Stimulated activated CD8-positive, alpha-beta memory T cell treated with anti-CD3 and anti-CD28 coated beads, Interleukin-4, amount 100 ng/mL, for 4 hours (primary cell): ENCODE measurements at places on chromosomes 5 and 9.

GRCh38 chr5:133109655-133110483 lies 58.1 kb downstream of the HSPA4 start:
- no peak for DNase-seq

DNA sequence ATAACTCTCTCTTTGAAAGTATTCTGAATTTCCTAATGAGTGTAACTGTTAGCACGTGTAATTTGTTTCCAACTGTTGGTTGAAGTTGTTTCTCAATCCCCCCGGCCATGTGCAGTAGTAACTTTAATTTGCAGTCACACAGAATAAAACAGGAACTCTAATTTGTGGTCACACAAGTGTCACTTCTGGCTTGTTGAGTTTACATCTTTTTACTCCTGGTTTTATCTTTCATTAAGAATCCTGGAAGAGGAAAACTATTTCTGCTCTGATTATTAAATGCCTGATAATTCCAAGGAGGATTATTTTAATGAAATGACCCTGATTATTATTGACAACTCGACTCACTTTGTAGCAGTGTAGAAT lies 1.2 kb downstream of the SCAMP1 start:
- no peak for DNase-seq

GRCh38 chr5:141633871-141634561 lies 2.6 kb downstream of the HDAC3 start:
- DNase-seq, result no peak

GRCh38 chr5:140220032-140220697 lies 45.2 kb downstream of the CYSTM1 start:
- no peak for DNase-seq

DNA sequence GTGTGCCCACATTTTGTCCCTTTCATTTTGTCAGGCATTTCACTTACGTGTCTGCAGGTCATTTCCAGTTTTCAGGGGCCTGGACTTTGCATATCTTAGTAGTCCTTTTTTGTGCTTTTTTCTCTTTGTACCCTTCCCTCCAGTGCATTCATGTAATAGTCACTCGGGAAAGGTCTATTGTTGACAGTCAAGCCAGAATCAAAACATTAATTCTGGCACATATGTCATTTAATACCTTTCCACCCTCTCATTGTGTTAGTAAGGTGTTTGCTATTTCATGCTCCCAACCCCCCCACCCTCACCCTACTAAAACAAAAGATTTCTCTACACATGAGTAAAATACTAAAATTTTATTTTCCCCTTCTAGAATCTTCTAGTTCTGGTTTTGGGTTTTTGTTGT lies 42.7 kb downstream of the UGCG start:
- no peak for DNase-seq

DNA sequence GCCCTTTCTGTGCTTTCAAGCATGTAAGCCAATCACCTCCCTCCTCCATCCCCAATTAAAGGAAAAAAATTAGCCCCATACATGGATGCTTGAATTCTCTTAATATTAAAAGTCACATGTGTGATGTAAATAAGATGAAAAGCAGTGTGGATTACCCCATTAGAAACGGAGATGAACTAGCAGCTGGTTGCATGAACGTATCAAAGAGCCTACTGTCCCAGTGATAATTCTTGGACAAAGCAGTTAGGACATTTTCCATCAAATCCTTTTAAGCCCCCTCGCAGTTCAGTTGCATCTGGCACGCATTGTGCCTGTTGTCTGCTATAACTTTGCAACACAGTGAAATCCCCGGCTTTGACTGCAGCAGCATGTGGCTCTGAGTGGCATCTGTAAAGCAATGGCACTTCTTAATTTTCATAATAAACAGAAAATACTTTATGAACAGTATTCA lies 285.6 kb downstream of the FBXL7 start:
- no peak for DNase-seq

DNA sequence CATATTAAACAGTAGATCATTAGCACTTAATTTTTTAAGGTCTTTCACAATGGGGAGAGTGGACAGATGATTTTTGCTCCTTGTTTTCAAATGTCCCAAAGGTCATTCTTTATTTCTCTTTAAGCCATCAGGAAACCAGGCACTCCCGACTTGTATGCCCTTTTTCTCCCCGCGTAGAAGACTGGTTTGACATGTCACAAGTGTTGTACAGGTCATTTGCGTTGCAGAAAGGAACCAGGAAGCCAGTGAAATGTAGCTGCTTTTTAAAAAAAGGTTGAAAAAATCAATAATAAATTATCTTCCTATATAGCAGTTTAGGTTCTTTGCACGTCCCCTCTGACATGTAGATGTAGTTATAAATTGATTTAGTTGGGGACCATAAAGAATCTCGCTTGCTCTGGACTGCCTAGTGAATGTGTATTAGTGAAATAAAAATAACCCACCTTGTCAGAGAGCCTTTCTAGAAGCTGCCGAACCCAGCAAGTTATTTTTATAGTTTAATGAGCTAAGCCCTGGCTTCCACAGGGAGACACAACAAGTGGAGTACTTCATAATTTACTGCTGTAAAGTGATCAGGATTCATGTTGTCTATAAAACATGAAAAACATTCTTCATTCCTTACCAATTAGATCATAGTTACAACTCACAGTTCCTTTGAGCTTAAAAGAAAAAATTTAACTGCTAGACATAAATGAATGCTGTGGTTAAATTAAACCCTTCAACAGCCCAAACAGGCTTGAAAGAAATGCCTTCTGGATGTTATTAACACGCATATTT lies 404.6 kb downstream of the CSNK1G3 start:
- no peak for DNase-seq

DNA sequence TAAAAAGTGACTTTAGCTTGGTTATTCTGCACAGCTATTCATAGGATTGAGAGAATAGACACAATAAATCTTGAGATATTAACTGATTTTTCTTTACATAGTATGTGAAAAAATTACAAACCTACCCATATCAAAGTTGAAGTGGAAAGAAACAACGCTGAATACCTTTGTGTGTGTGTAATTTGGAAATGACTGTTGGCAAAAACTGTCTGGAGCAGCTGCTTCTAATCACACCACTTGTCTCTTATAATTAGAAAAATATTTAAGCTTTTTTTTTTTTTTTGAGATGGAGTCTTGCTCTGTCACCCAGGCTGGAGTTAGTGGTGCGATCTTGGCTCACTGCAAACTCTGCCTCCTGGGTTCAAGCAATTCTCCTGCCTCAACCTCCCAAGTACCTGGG lies 110.8 kb upstream of the POC5 start:
- no peak for DNase-seq

GRCh38 chr5:139523635-139524445 lies 37.3 kb upstream of the UBE2D2 start:
- no peak for DNase-seq

GRCh38 chr9:121233906-121234831 lies 32.5 kb upstream of the RAB14 start:
- DNase-seq, result no peak

DNA sequence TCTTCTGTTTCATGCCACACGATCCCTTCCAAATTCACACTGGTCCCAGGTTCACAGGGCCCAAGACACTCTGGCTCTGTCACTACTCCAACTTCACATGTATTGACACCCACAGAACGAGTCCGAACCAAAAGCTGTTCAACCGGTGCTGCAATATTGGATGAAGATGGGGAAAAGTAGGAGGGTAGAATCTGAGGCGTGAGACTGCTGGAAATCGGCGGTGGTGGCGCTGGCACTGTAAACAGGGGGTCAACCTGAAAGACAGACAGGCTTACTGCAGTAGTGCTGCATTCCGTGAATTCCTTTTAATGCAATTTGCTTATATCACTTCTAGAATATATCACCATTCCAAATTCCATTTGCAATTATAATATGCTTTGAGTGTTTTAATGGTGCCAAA lies 45.4 kb downstream of the ZNF608 start:
- DNase-seq, result no peak

DNA sequence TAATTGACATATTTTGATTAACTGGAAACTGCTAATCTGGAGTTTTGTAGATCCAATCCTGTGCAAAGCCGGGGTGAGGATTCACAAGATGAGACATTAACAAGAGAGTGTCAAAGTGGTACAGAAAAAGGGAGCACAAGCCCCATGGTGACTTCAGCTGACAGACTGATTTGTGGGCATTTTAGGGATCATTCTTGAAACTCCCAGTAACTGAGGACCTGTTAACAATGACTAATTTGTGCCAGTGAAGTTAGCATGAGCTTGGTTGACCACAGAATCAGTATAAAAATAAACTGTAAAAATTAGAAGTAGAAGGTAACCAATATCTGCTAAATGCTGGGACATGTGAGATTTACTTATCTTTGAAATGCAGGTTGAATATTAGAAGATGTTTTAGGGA lies 1578.3 kb downstream of the EFNA5 start:
- no peak for DNase-seq

DNA sequence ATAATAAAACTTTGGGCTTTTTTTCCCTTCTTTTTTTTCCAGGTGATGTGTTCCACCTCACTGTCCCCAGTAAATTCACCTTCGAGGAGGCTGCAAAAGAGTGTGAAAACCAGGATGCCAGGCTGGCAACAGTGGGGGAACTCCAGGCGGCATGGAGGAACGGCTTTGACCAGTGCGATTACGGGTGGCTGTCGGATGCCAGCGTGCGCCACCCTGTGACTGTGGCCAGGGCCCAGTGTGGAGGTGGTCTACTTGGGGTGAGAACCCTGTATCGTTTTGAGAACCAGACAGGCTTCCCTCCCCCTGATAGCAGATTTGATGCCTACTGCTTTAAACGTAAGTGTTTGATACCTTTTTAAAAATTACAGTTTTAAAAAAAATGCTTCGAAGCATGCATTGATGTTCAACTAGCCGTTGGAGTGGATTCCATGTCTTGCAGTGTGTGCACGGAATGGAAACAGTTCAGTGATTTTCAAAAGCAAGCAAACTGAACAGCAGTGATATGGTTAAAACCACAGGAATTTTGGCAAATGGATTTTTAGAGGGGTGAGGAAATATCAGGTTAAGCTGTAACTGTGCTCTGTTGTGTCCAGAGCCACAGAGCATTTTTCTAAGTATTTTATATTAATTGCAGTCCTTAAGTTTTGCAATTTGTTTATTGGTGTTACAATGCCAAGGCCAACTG lies 40.7 kb downstream of the VCAN start:
- DNase-seq, result no peak

DNA sequence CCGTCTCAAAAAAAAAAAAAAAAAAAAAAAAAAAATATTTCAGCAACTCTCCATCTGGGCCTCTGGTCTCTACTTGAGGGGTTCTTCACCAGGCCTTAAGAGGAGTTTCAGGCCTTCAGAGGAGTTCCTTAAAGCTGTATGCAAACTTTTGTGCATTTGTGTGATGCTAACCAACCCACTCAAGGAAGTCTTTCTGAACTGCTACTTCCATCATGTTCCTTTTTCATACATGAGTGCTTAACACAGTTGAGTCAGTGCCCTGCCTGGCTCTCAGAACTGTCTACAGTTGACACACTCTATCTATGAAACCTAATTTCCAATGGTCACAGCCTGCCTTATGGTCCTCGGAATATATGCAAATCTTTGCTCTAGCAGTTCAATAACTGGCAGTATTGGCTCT lies 146.5 kb downstream of the MEF2C start:
- DNase-seq, result no peak

GRCh38 chr9:87741326-87741725 lies 15.4 kb downstream of the CTSL start:
- no peak for DNase-seq

GRCh38 chr9:113957821-113958341 lies 81.8 kb downstream of the ZNF618 start:
- no peak for DNase-seq

- no peak for DNase-seq
Measured at GRCh38 chr9:32728181-32728580, 55.2 kb upstream of the TMEM215 start.
